ENCODE measurements at places on chromosomes 5 and 9.

- no peak for DNase-seq
Observed at GRCh38 chr9:18985464-18985951, 47.5 kb downstream of the SAXO1 start.

GRCh38 chr5:37015795-37016666 is 139.5 kb downstream of the NIPBL start:
- no peak for DNase-seq

DNA sequence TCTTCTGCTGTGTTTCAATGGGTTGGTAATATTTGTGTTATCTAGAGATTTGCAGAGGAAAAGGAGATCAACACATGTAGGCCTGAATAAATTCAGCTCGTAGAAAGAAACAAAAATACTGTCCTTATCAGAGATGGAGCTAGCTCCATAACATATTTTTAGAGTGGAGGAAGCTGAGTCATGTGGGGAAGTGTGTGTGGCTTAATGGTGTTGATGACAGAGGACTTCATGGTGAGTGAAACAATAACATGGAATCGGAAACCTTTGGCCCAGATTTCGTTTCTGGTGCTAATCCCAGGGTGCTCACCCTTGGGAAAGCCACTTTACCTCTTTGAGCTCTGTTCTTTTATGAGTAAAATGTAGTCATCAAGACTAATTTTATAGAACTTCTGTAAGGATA is 825.0 kb downstream of the TLR4 start:
- no peak for DNase-seq

- no peak for DNase-seq
Observed at GRCh38 chr5:114325541-114325940, 36.3 kb upstream of the KCNN2 start.

GRCh38 chr5:139839232-139839815 is 43.7 kb downstream of the PSD2 start:
- no peak for DNase-seq

DNA sequence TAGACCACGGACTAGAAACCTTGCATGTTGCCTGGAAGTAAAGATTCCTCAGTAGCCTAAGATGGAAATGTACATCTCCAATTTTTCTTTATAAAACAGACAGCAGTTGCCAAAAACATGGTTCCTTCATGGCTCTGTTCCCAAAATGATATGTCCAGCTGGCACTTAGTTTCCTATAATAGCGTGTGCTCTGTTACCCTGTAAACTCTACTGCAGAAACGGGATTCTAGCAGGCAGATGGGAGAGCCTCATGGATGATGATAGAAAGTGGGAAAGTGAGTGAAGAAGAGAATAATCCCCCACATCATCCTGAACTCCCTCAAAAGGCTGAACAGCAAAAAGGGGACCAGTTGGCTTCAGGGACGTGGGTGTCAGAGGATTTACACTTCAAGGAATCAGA is 118.2 kb downstream of the FRMD3 start:
- DNase-seq, result no peak

DNA sequence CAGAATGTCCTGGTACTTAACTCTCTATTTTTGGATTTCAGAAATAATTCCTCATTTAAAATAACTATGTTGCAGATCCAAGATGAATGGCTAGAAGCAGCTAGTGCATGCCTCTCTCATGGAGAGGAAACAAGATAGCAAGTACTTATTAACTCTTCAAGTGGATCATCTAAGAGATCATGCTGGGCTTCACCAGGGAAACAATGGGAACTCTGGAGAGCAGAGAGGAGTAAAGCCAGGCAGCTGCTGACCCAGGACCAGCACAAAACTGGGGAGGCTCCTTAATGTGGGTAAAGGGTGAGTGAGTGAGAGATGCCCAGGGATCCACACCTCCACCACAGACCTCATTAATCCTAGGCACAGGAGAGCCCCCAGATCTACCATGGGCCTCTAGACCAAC is 897.8 kb upstream of the ACO1 start:
- DNase-seq, result no peak

GRCh38 chr9:115673599-115673998 is 480.0 kb upstream of the PAPPA start:
- no peak for DNase-seq

DNA sequence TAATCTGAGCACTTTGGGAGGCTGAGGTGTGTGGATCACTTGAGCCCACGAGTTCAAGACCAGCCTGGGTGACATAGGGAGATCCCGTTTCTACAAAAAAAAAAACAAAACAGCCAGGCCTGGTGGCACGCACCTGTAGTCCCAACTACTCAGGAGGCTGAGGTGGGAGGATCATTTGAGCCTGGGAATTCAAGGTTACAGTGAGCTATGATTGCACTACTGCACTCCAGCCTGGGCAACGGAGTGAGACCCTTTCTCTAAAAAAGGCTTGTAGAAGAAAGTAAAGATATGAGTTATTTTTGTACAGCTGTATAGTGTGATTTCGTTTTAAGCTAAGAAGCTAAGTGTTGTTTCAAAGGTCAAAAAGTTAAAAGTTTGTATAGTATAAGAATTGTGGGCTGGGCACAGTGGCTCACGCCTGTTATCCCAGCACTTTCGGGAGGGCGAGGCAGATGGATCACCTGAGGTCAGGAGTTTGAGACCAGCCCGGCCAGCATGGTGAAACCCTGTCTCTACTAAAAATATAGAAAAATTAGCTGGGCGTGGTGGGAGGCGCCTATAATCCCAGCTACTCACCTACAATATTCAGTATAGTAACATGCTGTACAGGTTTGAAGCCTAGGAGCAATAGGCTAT is 18.8 kb downstream of the UBE2R2 start:
- DNase-seq, result no peak

DNA sequence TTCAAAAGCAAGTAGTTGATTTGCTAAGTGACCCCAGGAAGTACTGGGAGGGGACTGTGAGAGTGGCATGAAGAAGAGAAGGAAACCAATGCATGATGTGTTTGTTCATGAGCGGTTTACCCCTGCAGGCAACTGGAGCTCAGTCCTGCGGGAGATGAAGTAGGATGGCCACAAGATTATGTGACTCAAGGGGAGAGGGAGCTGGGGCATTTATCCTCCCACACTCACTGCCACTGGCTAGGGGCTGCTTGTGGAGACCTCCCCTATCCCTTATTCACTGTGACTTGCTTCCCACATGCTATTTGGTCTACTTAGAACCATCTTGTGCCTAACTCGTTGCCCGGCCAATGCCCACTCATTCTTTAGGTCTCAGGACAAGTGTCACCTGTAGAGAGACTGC is 60.6 kb upstream of the TRIO start:
- no peak for DNase-seq

DNA sequence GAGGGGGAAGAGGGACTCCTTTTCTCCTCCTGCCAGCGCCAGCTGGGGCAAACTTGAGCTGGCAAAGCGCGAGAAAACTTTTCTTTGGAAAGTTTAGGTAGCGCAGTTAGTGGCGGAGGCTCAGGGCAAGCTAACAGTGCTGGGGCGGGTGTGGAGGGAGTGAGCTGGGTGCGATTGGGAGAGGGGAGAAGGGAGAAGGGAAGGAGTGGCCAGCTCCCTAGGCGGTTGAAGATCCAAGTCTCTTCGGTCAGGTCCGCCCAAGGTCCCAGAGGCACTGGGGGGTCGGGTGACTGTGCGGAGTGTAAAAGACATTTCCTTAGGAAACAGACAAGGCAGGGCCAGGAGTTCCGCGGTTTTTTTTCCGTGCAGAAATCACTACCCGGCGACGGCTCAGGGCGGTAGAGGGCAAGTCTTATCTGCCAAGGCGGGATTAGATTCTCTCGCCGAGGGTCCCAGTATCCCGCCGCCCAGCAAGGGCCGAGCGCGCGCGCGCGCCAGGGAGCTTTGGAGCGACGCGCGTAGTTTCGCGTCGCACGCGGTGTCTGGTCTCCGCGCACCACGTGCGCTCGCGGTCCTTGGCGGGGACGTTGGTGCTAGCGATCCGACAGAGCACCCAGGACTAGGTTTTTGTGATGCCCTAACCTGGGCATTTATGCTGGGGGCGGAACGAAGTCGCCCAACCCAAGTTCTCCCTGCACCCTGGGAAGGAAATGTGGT is 33.6 kb upstream of the NFIB start:
- DNase-seq, result no peak

- DNase-seq, result no peak
Observed at GRCh38 chr9:129432297-129433154, 188.4 kb downstream of the C9orf50 start.

GRCh38 chr5:127563136-127563535 is 45.7 kb downstream of the PRRC1 start:
- no peak for DNase-seq

DNA sequence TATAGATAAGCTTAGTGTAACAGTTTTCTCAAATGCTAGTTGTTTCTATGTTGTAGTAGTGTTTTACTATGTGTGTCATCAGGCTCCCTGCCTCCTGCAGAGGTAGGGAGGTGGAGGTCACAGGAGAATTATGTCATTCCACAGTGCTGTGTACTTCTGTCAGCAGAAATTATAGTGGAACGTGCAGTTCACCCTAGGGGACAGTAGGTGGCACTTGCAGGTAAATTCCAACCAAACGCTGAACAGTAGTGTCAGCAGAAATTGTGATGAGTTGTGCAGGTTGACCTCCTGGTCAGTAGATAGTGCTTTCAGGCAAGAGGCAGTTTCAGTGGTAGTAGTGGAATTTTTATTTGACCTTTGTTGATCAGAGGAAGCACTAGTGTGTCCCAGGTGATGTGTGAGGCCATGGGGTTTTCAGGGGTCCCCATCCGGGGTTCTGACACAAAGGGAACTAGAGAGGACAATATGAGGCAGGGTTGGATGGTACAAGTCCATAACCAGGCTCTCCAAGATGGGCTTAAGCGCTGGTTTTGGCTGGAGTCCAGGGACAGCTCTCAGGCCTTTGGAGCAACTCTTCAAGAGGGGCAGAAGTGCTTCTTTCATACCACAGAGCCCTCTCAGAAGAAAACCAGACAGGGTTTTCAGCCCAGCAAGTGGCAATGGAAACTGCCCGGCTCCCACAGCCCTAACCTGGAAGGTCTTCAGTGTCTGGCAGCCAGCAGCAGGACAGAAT is 402.9 kb downstream of the CYLC2 start:
- DNase-seq, result no peak

DNA sequence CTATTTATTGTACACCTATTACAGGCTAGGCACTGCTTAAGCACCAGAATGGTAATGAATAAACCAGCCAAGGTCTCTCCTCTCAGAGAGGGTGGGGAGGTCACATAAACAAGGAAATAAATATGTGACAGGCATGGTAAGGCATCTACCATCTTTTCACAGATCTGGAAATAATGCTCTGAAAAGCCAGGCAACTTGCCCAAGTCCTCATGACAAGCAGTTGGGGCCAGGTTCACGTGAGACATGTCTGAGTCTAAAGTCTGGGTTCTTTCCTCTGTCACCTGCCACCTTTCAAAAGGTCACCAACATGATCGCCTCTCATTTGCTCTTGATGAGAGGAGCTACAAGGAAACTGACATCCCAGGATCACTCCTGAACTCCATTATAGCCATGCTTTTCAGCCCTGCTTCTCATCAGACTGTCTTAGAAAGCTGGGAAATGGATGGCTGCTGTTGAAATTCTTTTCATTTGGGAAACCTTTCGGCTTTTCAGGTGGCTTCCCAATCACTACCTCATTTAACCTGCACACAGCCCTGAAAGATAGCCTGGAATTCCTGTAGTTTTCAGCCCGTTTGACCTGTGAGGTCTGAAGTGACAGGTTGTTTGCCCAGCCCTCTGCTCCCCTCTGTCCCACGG is 123.1 kb downstream of the CRB2 start:
- no peak for DNase-seq

DNA sequence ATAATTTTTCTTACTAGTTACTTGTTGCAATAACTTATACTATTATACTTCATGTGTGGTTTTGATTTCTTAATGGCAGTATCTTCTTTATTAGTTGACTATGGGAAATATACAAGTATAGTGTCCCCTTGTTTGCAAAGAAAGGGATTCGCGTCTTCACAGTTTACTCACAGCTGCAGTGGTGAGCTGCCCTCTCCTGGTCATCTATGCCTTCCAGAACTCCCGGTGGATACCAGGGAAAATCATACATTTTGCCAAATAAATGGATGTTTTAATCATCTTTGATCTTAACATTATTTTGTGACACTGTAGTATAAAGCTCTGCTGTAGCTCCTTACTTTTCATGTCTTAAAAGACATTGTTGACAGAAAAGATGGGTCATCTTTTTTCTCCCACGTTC is 142.0 kb downstream of the ZCCHC7 start:
- DNase-seq, result no peak

DNA sequence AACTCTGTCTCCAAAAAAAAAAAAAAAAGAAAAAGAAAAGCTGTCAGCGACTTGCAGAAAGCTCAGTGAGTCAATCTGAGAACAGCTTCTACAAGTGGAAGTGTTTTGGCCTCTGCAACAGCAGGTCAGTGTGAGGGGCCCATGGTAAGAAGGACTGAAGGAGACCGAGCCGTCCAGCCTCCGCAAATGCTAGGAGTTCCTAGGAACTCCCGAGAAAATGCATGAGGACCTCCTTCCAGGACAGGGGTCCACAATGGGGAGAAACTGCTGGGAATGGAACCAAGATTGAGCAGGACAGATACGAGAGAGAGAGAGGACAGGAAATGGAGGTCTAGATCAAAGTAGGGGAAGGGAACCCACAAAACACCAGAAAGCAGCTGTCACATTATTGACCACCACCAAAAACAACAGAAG is 180.5 kb downstream of the CRB2 start:
- no peak for DNase-seq

- DNase-seq, result no peak
Observed at GRCh38 chr5:60077292-60077691, 183.8 kb upstream of the PDE4D start.

GRCh38 chr9:122332083-122332482 is 38.7 kb upstream of the PTGS1 start:
- no peak for DNase-seq

DNA sequence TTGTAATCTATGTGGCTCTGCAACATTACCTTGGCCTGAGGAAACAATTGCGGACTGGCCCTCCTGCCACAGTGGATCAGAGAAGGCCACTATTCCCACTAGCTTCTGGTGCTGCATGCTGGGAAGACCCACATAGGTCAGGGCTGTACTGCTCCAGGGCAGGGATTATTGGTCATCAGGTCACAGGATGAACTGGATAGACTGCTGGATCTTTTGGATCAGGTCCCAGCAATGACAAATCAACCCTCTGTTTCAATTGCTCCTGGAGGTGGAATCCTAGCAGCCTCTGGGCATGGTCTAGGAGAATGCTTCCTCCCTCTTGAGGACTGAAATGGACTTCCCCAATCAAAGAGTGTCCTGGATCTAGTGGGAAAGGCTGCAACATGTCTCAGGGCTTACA is 66.7 kb upstream of the PHF24 start:
- DNase-seq, result no peak

Data from cortex of kidney (tissue), 1 donor.